ENCODE measurements at places on chromosomes 11 and 22.

GRCh38 chr22:40247976-40248375 lies 70.3 kb downstream of the TNRC6B start:
- H3K27me3 ChIP-seq = no peaks in the 10 kb centered on the region
- no peak overlapping the region for H3K27ac ChIP-seq
- no peak for DNase-seq
- peaks cover 22% of the 10 kb centered on the region for H3K4me1 ChIP-seq
- H3K36me3 ChIP-seq = peaks cover 5% of the 10 kb centered on the region

- peaks cover 40% of the 10 kb centered on the region for H3K27me3 ChIP-seq
- no peak for DNase-seq
- H3K4me1 ChIP-seq = no peaks in the 10 kb centered on the region
- H3K4me3 ChIP-seq = no peak overlapping the region
Measured at GRCh38 chr22:20271114-20271994, 3.2 kb upstream of the RTN4R start.

GRCh38 chr11:61693922-61694601 lies 13.9 kb downstream of the DAGLA start:
- H3K4me1 ChIP-seq = peaks cover 7% of the 10 kb centered on the region
- DNase-seq = no peak
- peaks cover 6% of the 10 kb centered on the region for H3K27me3 ChIP-seq
- no peak overlapping the region for H3K27ac ChIP-seq
- no peak overlapping the region for H3K4me3 ChIP-seq
- H3K36me3 ChIP-seq = no peaks in the 10 kb centered on the region

- peaks cover 23% of the 10 kb centered on the region for H3K36me3 ChIP-seq
- H3K27ac ChIP-seq = peak overlapping the region; percentile 32
- H3K27me3 ChIP-seq = no peaks in the 10 kb centered on the region
- no peak overlapping the region for H3K4me3 ChIP-seq
- H3K4me1 ChIP-seq = peaks cover 12% of the 10 kb centered on the region
- no peak for DNase-seq
Measured at GRCh38 chr11:129947474-129947873, 52.1 kb upstream of the NFRKB start.

DNA sequence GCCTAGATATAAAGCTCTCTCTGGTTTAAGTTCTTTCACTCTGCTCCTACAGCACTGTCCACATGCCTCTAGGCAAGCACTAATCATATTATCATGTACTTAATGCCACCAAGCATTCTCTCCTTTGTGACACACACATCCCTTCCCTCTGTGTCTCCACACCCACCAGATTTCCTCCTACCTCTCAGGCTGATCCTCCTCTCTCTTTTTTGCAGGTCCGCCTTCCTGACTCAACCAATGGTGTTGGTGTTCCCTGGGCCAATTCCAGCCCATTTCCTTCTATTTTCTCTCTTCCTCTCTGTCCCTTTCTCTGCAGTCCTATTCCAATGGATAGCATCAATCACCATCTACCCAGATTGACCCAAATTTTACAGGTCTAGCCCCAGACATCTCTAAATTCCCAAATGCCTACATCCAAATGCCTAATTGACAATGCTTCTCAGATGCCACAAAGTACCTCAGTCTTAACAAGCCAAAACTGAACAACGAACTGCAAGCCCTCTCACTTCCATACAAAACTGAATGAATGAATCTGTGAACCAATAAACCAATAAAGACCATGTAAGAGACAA lies 504 bp upstream of the ZNF215 start:
- peak overlapping the region; percentile 91 for H3K27ac ChIP-seq
- H3K36me3 ChIP-seq = no peaks in the 10 kb centered on the region
- peak overlapping the region; percentile 91 for H3K4me3 ChIP-seq
- no peak for DNase-seq
- peaks cover 23% of the 10 kb centered on the region for H3K4me1 ChIP-seq

GRCh38 chr22:43825651-43826050 lies 13.5 kb upstream of the EFCAB6 start:
- DNase-seq = no peak
- H3K4me1 ChIP-seq = no peaks in the 10 kb centered on the region
- H3K4me3 ChIP-seq = no peak overlapping the region

Measured in naive B cell (primary cell).